ENCODE measurements at places on chromosomes 12 and 14. TPM values are rescaled to one million over a fixed set of nuclear protein-coding genes. Genes with fewer than 3 reads are reported as not detected.
A peak's percentile ranks its signal among the peaks of the same experiment; 100 is the strongest.

FAR2 gene
- total RNA-seq = 104 TPM

ARID2 gene
- 46.3 TPM for total RNA-seq

LRP1-AS gene
- 0.46 TPM for total RNA-seq

TMEM229B gene
- 0.08 TPM for total RNA-seq

DACT1 gene
- total RNA-seq = 2.0 TPM

TAC3 gene
- 18.0 TPM for total RNA-seq

ASCL1 gene
- total RNA-seq = not detected

- DNase-seq = peak; percentile 52
These were observed 695 bp upstream of the TNFAIP2 start for GRCh38 chr14:103122585-103122946.

DNA sequence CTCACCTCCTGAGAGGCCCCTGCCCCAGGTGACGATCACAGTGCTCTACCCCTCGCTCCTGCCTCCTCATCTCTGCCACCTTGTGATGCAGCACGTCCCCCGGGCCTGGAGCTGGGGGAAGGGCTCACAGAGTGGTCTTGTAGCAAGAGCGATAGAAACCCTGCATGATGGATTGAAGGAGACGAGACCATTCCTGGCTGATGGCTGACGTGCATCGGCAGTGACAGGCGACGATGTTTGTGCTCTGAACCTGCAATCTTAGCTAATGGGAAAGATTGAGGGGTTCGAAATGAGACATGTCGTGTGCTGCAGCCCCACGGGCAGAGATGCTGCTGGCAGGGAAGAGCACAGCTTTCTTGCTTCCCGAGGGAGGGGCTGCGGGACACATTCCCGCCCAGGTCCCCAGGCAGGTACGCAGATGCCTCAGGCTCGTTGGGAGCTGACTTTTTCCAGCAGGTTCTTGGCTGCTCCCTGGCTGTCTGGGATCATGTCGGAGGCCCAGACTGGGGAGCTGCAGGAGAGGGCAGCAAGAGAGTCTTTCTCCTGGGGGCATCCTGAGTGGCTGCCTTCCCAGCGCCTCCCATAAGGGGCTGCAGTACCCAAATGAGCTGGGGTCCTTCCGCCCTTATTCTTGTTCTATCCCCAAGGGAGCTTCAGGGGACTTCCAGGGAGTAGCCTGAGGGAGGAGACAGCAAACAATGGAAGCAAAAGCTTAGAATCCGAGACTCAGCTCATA is 38.7 kb upstream of the GPATCH2L start:
- no peak for DNase-seq

DNA sequence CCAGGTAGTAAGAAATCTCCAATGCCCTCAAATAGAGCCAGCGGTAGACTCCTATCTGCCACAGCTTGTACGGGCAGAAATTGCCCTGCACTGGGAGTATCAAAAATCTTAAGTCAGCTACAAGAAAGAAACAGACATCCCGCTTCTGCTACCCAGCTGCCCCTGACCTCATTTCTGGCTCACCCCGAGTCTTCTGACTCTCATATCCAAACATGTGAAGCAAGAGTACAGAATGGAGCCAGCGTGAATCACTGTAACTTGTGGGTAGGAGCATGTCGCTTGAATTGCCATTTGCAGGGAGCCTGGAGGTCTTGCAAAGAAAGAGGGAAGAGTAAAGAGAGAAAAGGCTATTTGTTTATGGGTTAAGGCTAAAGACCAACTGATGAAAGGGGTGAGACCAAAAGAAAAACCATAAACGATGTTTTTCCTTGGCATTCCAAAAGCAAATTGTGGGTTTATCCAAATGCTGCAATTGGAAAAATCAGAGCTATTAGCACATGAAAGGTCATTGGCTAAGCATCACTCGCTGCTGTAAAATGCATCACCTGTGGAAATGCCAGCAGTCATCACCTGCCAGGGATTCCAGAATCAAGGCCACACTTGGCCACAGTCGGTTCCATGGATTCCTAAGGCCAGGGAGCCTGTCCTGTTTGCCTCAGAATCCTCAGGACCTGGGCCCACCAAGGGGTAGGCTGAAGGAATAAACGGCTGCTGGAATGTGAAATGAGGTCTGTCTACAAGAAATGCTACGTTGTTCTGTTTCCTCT is 86.6 kb downstream of the FOXN3 start:
- DNase-seq = no peak

DNA sequence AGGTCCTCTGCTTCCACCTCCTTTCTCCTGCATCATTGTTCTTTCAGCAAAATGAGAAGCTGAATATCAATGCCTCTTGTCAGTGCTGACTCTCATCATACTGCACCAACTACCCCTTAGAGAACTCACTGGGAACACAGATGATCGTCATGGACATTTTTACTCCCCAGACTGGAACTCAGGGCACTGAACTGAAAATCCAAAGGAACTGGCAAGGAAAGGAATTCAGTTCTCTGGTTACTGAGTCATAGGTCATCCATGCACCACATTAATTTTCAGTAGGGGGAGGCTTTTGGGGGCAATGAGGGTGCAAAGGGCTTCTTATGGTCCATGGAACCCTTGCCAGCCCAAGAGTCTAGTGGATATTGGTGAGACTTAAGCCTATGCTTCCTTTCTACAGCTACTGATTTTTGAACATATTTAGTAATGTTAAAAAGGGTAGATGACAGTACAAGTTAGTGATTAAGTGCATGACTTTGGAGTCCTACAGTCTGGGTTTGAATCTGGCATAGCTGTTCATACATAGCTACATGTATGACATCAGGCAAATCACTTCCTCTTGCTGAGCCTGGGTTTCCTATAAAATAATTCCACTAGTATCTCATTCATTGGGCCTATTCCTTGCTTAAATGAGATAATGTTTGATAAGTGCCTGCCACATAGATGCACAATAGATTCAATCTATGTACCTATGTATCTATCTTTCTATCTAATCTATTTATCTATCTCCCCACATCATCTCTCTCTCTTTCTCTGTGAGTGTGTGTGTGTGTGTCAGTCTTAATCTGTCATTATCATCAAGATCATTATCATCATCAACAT is 29.2 kb downstream of the BBS10 start:
- DNase-seq = no peak

DNA sequence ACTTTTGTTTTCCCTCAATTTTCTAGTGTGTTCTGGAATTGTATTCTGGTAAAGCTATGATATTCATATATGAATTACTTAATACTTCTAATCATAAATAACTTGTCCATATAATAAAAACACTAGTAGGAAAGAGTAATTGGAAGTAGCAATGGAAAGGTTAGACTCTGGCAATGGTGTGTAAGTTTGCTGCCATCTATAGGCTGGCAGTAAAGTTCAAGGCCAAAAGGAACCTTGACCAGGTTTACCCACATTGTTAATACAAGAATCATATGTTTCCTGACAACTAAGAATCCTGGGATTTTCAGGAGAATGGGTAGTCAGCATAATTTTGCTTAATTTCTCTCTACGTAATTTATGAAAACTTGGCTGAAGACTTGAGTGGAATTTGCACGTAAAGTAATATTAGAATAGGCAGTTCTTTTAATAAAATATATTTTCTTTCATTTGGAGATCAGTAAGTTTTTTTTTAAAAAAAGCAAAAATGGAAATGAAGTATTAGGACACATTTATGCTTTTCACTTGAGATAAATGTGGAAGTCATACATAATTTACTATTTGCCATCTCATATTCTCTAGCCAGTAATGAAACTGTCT is 926.7 kb downstream of the GALC start:
- no peak for DNase-seq

GRCh38 chr14:89202413-89203190 is 214.4 kb downstream of the FOXN3 start:
- no peak for DNase-seq

DNA sequence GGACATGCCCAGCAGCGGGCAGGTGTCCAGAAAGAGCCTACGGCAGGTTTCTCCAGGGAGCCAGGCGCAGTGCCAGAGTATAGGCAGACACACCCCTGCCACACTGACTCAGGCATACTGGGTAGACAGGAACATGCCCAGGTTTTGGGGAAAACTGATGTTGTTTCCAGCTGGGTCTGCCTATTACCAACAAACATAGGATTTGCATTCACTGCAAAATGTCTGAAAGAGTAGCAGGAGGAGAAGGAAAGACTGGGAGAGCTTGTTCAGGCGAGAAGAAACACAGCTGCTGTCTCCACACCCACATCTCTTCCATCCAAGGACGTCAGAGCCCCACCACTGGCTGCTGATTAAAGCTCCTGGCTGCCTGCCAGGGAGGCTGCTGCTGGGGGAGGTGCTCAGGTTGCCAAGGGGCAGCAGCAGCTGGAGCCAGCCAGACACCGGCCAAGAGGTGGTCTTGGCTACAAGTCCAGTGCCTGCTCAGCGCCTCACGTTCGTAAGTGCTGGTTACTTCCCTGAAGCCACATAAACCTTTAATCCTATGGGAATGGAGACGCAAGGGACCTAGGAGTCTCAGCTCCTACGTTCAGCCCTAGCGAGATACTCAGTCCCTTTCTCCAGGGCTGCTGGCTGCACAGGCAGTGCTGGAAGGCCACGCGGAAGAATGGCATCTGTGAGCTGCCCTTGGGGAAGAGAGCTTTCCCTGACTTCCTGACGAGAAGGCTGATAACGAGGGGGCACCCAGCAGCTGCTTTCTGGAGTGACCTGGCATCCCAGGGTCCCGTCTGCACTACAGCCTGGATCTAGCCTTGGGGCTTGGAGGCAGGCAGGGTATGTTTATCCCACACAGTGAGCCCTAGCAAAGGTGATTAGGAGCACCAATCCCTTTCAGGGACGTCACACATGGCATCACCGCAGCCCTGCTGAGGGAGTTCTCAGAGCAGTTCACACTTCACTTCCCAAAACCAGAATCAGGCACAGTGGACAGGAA is 58.1 kb downstream of the PLEKHG3 start:
- DNase-seq = no peak

DNA sequence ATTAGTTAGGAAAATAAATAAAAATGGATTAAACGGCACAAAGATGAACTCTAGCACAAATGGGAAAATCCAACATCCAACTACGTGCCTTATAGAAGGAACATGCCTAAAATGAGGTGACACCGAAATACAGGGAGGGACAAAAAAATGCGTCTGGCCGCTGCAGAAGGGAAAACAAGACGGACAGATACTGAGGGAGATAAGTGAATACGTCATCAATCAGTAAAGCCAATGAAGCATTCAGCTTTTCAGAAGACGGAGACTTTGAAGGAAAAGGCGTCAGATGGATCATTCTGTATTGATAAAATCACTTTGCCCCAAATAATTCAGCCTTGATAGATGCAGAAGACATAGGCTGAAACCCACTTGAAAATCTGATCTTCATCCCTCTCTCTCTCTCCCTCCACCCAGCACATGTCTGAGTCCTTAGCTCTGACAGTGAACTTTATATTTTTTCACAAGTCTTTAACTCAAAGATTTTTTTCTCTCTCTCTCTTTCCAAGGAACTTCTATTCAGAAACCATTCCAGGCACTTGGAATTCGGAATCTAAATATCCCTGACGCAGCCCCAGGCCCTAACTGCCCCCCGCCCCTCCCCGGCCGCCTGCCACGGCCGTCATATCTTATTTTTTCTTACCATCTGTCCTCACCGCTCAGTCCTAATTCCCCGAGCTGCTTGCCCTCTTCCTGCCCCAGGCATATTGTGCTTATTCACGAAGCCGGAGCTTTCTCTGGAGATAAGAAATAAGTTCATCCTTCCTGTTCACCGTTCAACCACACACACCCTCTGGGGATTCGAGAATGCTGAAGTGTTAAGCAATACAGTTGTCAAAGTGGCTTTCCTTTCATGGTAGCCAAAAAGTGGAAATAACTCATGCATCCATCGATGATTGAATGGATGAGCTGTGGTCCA is 35.5 kb upstream of the RFLNA start:
- no peak for DNase-seq

- no peak for DNase-seq
These were observed 110.9 kb upstream of the TSPAN8 start for GRCh38 chr12:71268598-71269280.

DNA sequence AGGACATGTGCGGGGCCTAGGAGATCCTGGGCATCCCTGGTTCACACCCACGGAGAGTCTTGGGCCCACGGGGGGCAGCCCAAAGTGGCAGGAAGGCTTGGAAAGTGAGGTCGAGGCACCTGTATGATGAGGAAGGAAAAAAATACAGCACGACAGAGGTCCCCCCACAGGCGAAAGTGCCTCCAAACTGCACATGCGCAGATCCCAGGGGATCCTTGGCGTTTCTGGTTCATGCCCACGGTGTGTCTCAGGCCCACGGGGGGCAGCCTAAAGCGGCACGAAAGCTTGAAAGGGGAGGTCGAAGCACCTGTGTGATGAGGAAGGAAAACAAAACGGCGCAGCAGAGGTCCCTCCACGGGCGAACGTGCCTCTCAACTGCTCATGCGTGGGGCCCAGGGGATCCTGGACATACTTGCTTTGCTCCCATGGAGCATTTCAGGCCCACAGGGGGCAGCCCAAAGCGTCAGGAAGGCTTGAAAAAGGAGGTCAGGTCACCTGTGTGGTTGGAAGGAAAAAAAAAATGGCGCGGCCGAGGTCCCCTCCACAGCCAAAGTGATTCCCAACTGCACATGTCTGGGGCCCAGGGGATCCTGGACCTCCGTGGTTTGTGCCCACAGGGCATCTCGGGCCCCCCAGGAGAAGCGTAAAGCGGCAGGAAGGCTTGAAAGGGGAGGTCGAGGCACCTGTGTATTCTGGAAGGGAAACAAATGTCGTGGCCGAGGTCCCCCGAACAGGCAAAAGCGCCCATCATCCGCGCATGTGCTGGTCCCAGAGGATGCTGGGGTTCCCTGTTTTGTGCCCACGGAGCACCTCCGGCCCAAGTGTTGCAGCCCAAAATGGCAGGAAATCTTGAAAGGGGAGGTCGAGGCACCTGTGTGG is 582.6 kb downstream of the ALG10 start:
- no peak for DNase-seq

DNA sequence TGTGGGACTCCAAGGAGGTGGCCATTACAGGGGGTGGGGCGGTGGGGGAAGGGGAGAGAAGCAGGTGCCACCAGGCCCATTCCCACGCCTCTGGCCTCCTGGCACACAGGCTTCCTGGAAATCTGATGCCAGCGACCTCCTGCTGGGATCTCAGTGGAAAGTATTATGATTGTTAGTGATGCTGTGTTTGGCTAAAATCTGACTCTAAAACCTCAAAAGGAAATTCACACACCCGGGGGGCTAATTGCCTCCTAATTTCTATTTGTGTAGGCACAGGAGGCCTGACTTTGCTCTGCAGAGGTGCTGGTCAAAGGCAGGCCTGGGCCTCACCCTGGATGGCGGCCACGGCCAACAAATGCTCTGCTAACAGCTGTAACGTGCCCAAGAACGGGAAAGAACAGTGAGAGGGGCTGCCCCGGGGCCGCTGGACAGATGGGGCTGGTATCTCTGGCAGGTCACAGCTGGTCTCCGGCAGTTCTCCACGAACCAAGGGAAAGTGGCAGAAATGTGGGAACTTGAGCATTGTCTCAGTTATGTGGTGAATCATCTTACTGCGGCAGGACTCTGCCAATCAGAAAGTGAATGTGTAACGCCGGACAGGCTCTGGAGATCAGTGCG is 14.3 kb downstream of the FAM181A start:
- DNase-seq = no peak
